ENCODE measurements at places on chromosomes 1 and 21.

- H3K36me3 ChIP-seq = peaks cover 2% of the 10 kb centered on the region
- H3K4me3 ChIP-seq = no peak overlapping the region
- no peaks in the 10 kb centered on the region for H3K27me3 ChIP-seq
- no peak overlapping the region for H3K27ac ChIP-seq
Observed at GRCh38 chr1:222896630-222897526, 82.0 kb downstream of the DISP1 start.

GRCh38 chr1:181583598-181583997 lies 100.3 kb downstream of the CACNA1E start:
- no peaks in the 10 kb centered on the region for H3K36me3 ChIP-seq
- peaks cover 7% of the 10 kb centered on the region for H3K27me3 ChIP-seq
- no peak overlapping the region for H3K27ac ChIP-seq
- no peak for DNase-seq
- no peaks in the 10 kb centered on the region for H3K4me1 ChIP-seq

GRCh38 chr1:41345434-41346075 lies 15.7 kb upstream of the FOXO6 start:
- H3K4me1 ChIP-seq = peaks cover 21% of the 10 kb centered on the region
- no peak overlapping the region for H3K27ac ChIP-seq
- peak; percentile 15 for DNase-seq
- H3K36me3 ChIP-seq = no peaks in the 10 kb centered on the region

- H3K27ac ChIP-seq = no peak overlapping the region
- H3K27me3 ChIP-seq = peaks cover 24% of the 10 kb centered on the region
- H3K4me3 ChIP-seq = no peak overlapping the region
- H3K4me1 ChIP-seq = no peaks in the 10 kb centered on the region
Observed at GRCh38 chr21:45376459-45377324, 28.3 kb upstream of the COL18A1 start.

GRCh38 chr21:46639489-46640386 lies 4.3 kb downstream of the PRMT2 start:
- peak overlapping the region; percentile 61 for H3K27ac ChIP-seq
- H3K4me1 ChIP-seq = peaks cover 45% of the 10 kb centered on the region
- no peak for DNase-seq
- no peaks in the 10 kb centered on the region for H3K27me3 ChIP-seq
- H3K36me3 ChIP-seq = peaks cover 47% of the 10 kb centered on the region

- H3K36me3 ChIP-seq = no peaks in the 10 kb centered on the region
- peak; percentile 74 for DNase-seq
- H3K27ac ChIP-seq = no peak overlapping the region
Observed at GRCh38 chr1:2496087-2496622, 20.1 kb downstream of the PLCH2 start.

- H3K4me1 ChIP-seq = peaks cover 12% of the 10 kb centered on the region
- no peak within 1 kb of the TSS for H3K27ac ChIP-seq
- H3K27me3 ChIP-seq = peaks cover 16% of the 10 kb centered on the region
- no peaks in the 10 kb centered on the region for H3K36me3 ChIP-seq
Observed at GRCh38 chr1:204359474-204360255, at the start of gene PLEKHA6. PLEKHA6 (minus strand) TSS chr1:204359929; CDS start chr1:204273727, 86,202 bp downstream.

DNA sequence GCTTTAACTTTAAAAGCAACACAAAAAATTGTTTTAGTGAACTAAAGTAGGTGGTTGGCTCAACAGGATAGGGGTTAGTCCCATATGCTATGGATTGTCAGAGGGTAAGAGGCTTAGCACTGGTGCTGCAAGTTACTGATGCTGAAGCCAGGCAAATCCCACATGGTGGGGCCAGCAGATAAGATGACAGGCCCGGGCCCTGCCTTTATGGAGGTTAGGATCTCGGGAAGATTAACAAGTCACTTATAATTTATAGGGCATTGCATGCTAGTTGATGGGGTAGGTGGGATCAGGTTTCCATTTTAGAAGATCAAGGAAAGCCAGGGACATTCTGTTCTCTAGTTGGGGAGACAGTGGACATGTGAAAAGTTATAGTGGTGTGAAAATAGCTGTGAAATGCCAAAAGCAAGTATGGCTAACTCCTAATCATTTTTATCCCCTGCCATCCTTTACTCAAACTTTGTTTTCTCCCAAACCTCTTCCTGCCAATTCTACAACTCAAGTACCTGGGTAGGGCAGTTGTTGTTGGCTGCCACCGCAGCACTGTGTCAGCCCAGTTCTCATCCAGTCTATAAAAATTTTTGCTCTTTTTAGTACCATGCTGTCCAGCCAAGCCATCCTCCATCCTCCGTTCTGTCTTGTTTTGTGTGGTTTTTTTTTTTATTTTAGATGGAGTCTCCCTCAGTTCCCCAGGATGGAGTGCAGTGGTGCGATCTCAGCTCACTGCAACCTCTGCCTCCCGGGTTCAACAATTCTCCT lies 10.3 kb downstream of the CHAF1B start:
- no peak overlapping the region for H3K4me3 ChIP-seq
- no peaks in the 10 kb centered on the region for H3K27me3 ChIP-seq
- H3K36me3 ChIP-seq = peaks cover 54% of the 10 kb centered on the region
- DNase-seq = no peak
- no peak overlapping the region for H3K27ac ChIP-seq

DNA sequence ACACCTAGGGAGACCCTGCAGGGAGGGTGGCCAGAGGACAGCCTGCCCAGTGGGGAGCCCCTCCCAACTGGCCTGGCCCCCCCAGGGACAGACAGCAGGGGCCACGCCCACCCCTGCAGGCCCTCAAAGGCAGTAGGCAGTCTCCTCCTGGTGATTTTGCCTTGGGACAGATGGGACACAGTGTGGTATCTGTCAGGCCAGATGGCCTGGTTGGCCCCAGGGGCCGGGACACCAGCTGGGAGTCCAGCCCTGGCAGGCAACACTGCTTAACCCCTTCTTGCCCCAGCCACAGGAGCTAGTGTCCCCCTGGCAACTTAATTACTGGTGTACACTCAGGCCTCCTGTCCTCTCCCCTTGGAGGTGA lies 17.8 kb downstream of the IFFO2 start:
- H3K4me1 ChIP-seq = peaks cover 15% of the 10 kb centered on the region
- DNase-seq = no peak
- no peaks in the 10 kb centered on the region for H3K27me3 ChIP-seq
- H3K27ac ChIP-seq = no peak overlapping the region

GRCh38 chr1:44036409-44037139 lies 5.3 kb upstream of the SLC6A9 start:
- H3K36me3 ChIP-seq = no peaks in the 10 kb centered on the region
- peaks cover 7% of the 10 kb centered on the region for H3K4me1 ChIP-seq
- H3K27ac ChIP-seq = no peak overlapping the region
- DNase-seq = peak; percentile 77

Measured in activated CD8-positive, alpha-beta memory T cell treated with anti-CD3 and anti-CD28 coated beads, Interleukin-2, amount 10 ng/mL, durations not matched to agents 7 days and 5 days (primary cell).